ENCODE measurements at places on chromosomes 3 and 15.

DNA sequence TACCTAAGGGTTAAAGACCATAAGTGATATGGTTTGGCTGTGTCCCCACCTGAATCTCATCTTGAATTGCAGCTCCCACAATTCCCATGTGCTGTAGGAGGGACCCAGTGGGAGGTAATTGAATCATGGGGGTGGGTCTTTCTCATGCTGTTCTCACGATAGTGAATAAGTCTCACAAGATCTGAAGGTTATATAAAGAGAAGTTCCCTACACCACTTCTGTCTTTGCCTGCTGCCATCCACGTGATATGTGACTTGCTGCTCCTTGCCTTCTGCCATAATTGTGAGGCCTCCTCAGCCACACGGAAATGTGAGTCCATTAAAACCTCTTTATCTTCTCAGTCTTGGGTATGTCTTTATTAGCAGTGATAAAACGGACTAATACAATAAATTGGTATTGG, 75.0 kb upstream of the CADPS start:
- no peak for DNase-seq

- no peak for DNase-seq
Observed at GRCh38 chr3:95154766-95155165, 1091.9 kb downstream of the NSUN3 start.

DNA sequence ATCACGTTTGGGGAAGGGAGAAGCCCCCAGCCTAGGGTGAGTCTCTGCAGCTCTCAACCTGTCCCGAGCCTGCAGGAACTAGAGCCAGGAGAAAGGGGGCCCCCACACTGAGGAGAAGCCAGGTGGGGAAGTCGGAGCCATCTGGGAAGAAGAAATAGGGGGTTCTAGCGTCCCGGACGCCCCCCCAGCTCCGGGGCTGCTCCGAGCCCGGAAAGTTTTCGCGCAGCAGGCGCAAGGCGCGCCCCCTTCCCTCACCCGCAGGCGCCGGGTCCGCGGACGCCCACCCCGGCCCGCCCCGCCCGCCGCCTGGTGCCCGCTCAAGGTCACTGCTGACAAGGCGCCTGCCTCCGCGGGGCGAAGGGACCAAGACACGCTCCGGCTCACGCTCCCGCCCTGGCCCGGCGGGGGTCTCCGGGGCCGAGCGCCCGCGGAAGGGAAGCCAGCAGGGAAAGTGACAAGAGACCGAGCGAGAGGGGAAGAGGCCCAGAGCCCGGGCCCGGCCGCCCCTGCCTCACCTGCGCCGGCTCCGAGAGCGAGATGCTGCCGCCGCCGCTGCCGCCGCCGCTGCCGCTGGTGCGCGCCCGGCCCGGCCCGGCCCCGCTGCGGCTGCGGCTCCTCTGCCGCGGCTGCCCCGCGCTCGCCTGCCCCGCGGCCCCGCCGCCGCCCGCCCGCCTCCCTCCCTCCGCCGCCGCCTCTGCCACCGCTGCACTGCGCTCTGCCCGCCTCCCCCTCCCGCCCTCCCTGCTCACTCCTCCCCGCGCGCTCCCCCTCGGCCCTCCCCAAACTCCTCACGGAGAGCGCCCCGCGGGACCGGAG, 108.4 kb upstream of the SLC6A11 start:
- no peak for DNase-seq

GRCh38 chr3:12143949-12144504, 14.7 kb downstream of the TIMP4 start:
- DNase-seq: peak; percentile 68

GRCh38 chr3:13308380-13308801, 111.7 kb downstream of the NUP210 start:
- DNase-seq: no peak

DNA sequence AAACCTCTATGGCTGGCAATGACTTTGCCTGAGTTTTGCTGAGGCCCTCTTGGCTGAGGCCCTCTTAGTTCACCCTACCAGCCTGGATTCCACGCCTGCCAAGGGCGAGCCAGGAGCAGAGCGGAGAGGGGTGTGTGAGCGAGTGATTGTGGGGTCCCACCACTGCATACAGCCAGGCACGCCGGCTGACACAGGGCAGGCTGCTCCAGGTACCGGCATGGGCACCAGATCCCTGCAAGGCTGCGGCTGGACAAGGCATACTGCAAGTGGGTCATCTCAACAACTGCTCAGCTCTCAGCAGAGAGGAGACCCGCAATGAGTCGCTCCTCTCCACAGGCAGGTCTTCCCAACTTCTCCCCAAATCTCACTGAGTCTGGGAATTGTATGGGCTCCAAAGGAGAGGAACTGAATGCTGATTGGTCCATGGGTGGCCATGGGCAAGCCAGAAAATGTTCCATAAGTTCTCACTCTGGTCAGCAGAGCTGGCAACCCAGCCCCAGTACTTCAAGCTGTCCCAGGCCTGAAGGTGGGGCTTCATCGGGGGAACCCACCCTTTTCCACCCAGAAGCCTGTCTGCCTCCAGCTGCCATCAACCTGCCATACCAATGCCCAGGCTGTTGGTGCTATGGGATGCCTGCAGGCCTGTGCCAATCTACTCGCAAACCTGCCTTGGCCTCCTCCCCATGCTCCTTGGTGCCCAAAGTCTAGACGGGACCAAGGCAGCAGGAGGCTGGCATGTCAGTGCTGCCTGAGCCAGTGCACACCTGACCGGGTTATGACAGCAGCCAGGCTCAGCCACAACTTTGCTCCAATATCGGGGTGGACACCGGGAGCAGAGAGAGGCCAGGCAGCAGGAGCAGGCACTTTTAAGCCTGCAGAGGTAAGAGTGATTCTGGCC, 1273.6 kb upstream of the GBE1 start:
- DNase-seq: no peak

DNA sequence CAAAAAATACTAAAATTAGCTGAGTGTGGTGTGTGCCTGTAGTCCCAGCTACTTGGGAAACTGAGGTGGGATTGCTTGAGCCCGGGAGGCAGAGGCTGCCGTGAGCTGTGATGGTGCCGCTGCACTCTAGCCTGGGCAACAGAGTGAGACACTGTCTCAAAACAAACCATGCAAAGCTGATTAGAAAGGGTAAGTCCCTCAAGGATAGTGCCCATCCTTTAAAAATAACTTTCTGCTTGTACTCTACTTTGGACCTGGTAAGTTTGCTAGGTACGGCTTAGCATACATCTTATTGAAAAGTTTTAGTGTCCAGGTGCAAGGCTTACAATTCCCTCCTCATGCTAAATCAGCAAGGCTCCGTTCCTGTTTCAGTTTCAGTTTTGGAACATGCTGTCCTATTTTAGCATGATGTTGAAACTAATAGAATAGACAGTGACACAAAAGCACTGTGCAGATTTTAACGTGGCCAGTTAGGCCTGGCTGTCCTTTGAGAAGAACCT, 21.4 kb downstream of the FEM1B start:
- no peak for DNase-seq

GRCh38 chr3:197495999-197496745, 59.6 kb downstream of the BDH1 start:
- no peak for DNase-seq

GRCh38 chr3:35965908-35966307, 326.6 kb downstream of the ARPP21 start:
- DNase-seq: no peak

GRCh38 chr15:88472225-88472624, 4.7 kb downstream of the MRPS11 start:
- DNase-seq: no peak

DNA sequence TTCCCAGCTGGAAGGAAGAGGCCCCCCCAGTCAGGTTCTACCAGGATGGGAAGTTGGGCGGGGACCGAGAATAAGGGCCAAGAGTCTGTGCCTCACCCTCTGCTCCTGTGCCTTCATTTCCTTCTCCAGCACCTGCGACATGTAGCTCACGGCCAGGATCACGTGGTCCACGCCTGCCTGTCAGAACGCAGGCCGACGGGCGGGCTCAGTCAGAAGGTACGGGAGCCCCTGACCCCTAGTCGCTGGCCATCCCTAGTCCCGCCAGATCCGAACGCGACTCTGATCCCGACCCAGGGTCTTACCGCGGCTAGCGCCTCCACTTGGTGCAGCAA, 489 bp downstream of the GMPPB start:
- DNase-seq: peak; percentile 74

GRCh38 chr3:48926425-48927392, 8.1 kb downstream of the ARIH2 start:
- DNase-seq: no peak

DNA sequence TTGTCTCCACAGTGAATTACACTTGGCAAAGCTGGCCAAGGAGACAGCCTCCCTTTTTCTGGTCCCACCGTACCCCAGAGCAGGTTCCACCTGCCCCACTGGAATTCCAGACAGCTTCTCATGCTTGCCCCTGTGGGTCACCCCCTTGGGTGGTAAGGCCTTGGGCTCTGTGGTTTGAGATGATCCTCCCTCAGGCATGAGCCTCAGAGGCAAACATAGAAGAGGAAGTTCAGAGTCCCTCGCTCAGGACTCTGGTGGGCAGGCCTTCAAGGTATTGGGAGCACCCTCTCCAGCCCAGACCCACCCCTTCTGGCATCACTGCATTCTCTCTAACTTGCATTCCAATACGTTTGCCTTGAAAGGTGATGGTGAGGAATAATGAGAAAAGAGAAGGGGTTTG, 17.6 kb upstream of the UBA7 start:
- no peak for DNase-seq

GRCh38 chr3:128174675-128175590, 21.7 kb downstream of the EEFSEC start:
- DNase-seq: no peak

- DNase-seq: no peak
Observed at GRCh38 chr3:187000711-187001151, 70.4 kb downstream of the ST6GAL1 start.
